ENCODE measurements at places on chromosomes 6 and 20.

- no peak for DNase-seq
Observed at GRCh38 chr20:689947-690346, 14.3 kb upstream of the SCRT2 start.

- no peak for DNase-seq
Observed at GRCh38 chr6:160678744-160679401, 14.8 kb upstream of the LPA start.

GRCh38 chr6:37049758-37050044 is 44.2 kb downstream of the FGD2 start:
- no peak for DNase-seq

- peak; percentile 7 for DNase-seq
Observed at GRCh38 chr6:11258260-11259237, 26.1 kb upstream of the NEDD9 start.

Data from stimulated activated naive CD4-positive, alpha-beta T cell (primary cell).